ENCODE measurements at places on chromosomes 4 and X.

DNA sequence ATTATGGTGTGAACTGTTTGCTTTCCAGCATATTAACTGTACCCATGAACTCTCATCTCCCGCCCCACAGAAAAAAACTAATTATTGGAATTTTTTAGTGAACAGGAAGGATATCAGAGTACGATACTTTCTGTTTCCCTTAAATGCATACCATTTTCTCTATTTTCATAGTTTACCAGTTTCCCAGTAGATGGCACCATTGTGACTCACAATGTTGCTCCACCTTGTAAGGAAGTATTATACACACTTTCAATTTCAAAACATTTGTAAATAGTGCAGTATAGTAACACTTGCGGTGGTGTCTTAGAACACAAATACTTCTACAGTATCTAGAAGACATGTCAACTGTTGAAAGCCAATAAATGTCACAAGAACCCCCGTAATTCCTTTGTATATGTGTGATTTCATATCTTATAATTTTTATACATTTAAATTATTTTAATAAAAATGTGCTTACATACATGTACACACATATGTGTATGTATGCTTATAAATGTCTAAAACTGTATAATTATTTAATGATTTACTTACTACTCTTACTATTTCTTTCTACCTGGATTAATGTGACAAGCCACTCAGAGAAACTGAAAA is 167.3 kb downstream of the SLIT2 start:
- DNase-seq, result peak; percentile 23

GRCh38 chr4:16524911-16525554 is 298.8 kb upstream of the TAPT1 start:
- DNase-seq, result no peak

- DNase-seq, result no peak
Measured at GRCh38 chr4:85787133-85787532, 312.2 kb downstream of the ARHGAP24 start.

- DNase-seq, result peak; percentile 11
Measured at GRCh38 chr4:163544407-163545038, 50.0 kb downstream of the TMA16 start.

- no peak for DNase-seq
Measured at GRCh38 chrX:123590842-123591486, 141.9 kb downstream of the THOC2 start.

DNA sequence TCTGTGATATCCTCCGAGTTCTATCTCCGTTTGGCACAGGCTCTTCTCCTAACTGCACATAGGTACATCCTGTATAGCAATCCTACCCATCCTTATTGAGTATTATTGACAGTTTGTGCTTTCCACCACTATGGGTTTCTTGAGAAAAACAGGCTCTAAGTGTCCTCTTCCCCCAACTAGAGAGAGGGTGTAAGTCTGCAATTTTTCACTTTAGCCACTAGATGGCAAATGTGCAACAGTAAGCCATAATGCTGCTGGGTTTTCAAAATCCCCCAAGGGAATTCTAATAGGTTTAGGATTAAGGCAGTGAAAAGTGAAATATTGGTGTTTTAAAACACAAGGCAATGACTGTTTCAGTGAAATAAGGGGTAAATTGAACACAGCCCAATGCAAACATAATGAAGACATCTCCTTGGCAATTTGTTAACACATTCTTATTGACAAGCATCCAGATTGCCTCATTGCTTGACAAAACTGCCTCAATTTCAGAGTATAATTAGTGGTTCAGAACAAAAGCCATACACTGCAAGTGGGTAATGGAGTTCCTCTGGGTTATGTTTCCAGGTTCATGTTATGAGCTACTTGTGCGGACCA is 239.0 kb upstream of the HTR2C start:
- no peak for DNase-seq

- no peak for DNase-seq
Measured at GRCh38 chr4:186657764-186658163, 65.9 kb downstream of the FAT1 start.

DNA sequence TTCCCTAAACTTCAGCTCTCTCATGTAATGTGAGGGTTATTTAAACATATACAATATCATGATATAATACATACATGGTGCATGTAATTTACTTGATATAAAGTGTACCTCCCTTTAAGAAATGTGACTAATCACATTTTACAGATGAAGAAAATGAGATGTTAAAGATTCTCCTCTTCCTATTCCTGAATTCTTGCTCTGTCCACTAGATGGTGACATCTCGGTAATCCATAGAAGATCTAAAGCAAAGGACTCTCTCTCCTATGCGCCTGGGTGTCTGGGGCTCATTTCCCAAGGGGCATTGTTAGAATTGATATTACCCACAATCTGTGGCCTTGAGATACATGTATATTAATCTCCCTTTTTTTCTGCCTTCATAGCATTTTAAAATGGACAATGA is 804.9 kb downstream of the RAB28 start:
- no peak for DNase-seq

DNA sequence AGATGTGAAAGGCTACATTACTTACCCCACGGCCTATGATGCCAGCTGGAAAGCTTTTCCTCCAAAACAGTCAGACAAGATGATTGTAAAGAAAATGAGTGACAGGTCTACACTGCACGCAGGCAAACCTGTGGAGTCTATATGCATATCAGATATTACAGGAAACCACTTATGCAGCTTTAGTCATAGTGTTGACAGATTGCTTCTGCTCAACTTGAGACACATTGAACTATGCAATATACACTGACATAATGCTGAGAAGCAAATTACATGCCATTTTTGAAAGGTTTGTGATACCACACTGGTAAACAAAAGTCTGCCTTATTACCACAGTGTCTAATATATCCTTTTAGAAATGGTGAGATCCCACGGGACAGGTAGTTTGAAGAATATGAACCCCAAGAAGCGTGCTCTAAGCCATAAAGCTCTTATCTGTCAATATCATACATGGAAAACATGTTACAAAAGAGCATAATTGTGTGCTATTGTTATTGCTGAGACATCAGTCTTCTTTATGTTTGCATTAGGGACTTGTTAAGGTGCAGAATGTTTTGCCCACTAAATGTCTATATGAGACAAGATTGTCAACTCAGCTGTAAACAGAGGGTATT is 1835.8 kb upstream of the TENM3 start:
- DNase-seq, result no peak

DNA sequence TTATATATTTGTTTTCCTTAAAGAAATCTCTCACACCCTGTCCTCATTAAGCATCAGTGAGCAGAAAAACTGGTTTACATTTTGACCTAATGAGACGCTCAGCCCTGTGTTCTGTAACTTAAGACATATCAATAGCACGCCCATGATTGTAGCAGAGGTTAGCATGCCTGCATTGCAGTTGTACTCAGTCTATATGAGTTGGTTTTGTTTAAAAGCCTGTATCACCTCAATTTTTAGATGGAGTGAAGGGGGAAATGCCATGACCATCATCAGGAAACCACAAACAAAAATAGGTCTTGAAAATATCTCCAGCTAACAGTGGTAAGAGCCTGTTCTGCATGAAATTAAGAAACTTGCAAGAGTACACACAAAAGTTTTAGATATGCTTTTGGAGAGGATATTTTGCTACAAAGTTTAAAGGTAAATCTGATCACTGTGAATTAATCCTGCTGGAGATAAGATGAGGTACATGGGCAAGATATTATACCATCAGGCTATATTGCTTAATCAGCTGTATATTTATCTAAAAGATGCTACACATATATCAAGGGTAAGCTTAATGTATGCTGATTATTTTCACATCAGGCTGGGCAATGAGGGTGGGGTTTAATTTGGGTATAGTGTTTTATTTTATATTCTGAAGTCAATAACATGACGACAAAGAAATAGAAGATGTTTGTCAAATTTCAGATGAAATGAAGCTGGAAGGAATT is 13.1 kb upstream of the COQ2 start:
- no peak for DNase-seq

- DNase-seq, result no peak
Measured at GRCh38 chrX:46308110-46308509, 237.1 kb downstream of the ZNF674 start.

- DNase-seq, result no peak
Measured at GRCh38 chr4:136495851-136496250, 1036.4 kb downstream of the PCDH18 start.

- no peak for DNase-seq
Measured at GRCh38 chr4:169377367-169377766, 106.6 kb upstream of the SH3RF1 start.

DNA sequence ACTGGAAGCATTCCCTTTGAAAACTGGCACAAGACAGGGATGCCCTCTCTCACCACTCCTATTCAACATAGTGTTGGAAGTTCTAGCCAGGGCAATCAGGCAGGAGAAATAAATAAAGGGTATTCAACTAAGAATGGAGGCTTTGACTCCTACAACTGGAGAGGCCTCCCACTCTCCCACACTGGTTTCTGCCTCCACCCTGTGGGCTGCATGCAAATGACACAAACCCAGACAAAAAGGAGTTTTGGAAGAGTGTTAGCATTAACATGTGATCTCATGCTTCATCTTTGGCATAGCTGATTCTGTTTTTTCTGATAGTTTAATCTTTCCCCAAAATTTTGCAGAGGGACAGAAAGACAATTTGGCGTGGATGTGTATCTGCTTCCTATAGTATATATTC is 80.8 kb upstream of the IQCM start:
- DNase-seq, result no peak

- no peak for DNase-seq
Measured at GRCh38 chr4:47668810-47669408, 169.0 kb downstream of the CORIN start.

- no peak for DNase-seq
Measured at GRCh38 chrX:110136136-110136535, 133.2 kb downstream of the TMEM164 start.

GRCh38 chr4:70000711-70001110 is 4.9 kb downstream of the STATH start:
- DNase-seq, result no peak

- DNase-seq, result no peak
Measured at GRCh38 chrX:122626871-122627270, 557.2 kb upstream of the GRIA3 start.

DNA sequence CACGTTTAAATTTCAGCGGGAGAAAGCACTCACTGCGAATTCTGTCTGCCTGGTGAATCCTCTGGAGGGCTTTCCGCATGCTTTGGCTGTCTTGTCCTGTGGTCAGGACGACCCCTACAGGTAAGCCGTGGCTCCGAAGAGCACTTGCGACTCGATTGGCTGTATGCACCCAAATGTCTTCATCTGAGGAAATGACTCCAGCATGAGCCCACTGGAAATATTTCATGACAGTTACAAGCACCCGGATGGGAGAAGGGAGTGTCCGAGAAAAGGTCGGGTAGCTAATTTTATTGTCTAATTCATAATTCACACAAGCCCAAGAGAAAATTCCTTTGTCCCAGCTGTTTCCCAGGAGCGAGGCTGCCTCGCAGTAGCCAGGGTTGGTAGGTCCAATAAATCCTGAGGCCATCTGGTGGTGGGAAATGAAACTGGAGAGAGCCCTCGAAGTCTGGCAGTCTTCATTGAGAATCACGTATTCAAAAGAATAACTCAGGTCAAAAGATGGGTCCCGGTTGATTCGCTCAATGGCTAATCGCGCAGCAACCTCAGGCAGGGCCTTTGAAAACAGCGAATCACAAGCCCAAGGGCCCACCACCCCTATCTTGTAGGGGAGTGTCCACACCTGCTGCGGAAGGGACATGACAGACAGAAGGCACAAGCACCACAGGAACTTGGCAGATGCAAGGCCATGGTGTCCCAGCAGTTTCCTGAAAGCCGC is 6.6 kb downstream of the GUCY2F start:
- DNase-seq, result no peak

- no peak for DNase-seq
Measured at GRCh38 chr4:41746025-41746439, 2.5 kb downstream of the PHOX2B start.

GRCh38 chr4:184401397-184402171 is 72.8 kb downstream of the IRF2 start:
- no peak for DNase-seq

All from GF-D8 (cell line).